ENCODE measurements at places on chromosomes 7 and 10. TPM values are rescaled to one million over a fixed set of nuclear protein-coding genes. Genes with fewer than 3 reads are reported as not detected.

The NAT16 gene
- total RNA-seq = not detected

The SFRP5 gene
- total RNA-seq = not detected

The CPED1 gene
- not detected for total RNA-seq

GRCh38 chr7:34091321-34091917, 186.1 kb downstream of the BMPER start:
- DNase-seq = no peak

The PIP gene
- total RNA-seq = not detected
